B cell (primary cell): ENCODE measurements at places on chromosomes 5 and 9. TPM values are rescaled to one million over a fixed set of nuclear protein-coding genes. Genes with fewer than 3 reads are reported as not detected.

The PCDHGC4 gene
- total RNA-seq, result 0.42 and 0.75 TPM in 2 replicates

DNA sequence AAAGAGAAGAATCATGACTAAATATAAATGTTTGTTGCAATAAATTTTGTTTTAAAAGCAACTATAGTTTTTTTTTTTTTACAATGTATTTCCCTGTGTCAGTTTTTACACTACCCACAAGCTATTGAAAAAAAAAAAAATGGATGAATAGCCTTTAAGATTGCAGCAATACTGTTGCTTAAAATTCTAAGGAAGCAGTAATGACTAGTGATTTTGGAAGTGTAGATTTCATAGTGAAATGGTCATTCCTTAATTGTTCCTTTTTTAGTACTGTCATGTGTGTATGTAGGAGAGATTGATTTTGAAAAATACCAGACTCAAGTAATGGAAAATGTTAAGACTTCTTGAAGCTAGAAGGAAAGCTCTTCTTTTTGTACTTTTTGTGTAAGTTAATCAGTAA, 53.1 kb downstream of the NDUFS4 start:
- DNase-seq, result no peak

GRCh38 chr9:2545881-2546490, 75.6 kb upstream of the VLDLR start:
- no peak for DNase-seq

DNA sequence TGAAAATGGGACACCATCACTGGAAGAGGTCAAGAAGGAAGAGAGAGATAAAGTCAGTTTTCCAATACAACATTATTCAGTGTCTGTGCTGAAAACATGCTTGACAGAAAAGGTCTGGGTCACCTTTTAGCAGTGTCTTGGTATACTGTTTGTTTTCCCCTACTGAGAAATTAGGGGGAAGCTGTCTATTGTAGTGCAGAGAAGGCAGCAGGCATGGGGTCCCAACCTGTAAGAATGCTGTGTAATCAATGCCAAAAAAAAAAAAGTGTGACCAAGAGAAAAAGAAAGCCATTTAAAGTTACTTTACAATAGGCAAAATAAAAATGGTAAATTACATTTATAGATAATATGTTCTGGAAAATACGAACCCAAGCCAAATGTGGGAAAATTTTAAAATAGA, 139.3 kb downstream of the RAB3C start:
- DNase-seq, result no peak

DNA sequence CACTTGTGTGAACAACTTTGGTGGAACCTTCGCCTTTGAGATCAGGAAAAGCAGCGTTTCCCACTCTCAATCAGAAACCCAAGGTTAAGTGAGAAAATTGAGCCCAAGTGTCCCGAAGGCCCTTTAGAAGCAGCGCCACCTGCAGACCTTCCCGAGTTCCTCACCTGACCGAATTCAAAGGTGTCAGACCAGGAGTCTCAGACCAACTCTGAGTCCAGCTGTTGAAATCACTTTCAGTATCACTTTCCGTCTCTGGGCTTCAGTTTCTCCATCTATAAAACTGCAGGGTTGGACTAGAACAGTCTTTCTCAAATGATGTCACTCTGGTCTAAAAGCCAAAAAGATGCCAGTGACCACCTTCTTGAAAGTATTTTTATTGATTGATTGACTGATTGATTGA, 31.7 kb upstream of the GRHPR start:
- DNase-seq, result peak; percentile 79

DNA sequence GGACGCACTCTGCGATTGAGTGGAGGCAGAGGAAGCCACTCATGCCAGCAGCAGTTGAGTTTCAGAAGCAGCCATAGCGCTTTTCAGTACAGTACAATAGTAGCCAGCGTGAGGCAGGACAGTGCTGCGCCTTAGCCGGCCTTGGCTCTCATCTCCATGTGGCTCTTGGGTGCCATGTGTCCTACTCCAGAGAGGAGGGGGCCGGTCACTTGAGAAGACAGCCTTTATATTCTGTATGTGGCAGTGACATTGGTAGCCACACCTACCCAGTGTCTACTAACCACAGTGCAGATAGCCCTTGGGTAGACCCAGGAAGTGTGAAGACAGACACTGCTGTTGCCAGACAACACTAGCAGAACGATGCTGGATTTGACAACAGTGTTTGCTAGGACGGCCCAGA, 42.3 kb downstream of the FAM78A start:
- no peak for DNase-seq

DNA sequence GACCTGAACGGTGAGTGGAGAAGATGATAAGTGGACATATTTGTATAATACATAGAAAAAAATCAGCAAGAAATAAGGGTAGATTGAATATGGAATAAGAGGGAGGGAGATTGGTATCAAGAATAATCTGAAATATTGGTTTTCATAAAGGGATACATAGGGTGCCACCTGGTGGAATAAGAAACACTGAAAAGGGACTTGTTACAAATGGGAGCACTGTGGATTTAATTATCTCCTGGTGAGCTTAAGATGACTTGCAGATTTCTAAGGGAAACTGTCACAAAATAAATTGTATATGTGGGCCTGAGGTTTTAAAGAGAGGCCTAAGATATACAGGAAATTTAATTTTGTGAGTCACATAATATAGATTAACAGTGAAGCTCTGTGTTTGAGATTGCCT, 1403.5 kb upstream of the CDH18 start:
- no peak for DNase-seq

DNA sequence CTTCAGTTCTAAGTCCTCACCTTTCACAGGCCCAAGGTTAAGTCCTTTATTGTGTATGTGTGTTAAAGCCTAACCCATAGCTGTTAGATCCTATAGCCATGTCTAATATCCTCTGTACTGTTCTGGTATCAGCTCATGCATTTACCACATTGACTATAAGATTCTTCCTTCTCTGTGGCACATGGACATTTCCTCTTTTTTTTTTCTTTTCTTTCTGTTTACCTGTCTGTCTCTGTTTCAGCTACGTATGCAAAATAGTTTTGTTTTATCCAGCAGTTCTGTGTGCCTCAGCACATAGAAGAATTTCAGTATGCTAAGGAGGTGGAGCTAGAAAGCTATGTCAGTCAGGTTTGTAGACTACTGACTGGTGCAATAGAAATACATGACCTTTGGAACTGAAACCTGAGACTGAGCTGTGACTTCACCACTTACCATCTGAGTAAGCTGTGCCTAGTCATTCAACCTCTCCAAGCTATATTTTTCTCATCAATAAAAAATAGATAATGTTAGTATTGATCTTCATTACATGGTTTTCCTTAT, 155.6 kb upstream of the VLDLR start:
- no peak for DNase-seq

GRCh38 chr9:123073991-123074422, 40.5 kb downstream of the GPR21 start:
- no peak for DNase-seq

GRCh38 chr9:84031534-84031933, 50.9 kb downstream of the RMI1 start:
- DNase-seq, result no peak

- DNase-seq, result no peak
Observed at GRCh38 chr5:89735082-89735481, 674.5 kb downstream of the CETN3 start.
